ENCODE measurements at places on chromosomes 2 and 18.

- no peak for DNase-seq
These were observed 42.4 kb upstream of the PPM1B start for GRCh38 chr2:44126106-44126797.

DNA sequence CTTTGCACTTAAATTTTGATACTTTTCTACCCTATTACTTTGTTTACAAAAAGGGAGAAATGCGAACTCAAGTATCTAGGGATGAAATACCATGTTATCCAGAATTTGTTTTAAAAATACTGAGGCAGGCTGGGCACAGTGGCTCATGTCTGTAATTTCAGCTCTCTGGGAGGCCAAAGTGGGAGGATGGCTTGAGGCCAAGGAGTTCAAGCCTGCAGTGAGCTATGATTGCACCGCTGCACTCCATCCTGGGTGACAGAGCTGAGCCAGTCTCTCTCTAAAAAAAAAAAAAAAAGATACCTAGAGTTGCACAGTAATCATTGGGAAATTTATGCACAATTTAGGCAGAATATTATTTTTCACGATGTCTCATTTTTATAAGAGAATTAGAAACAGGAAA is 12.4 kb upstream of the VAPA start:
- no peak for DNase-seq

DNA sequence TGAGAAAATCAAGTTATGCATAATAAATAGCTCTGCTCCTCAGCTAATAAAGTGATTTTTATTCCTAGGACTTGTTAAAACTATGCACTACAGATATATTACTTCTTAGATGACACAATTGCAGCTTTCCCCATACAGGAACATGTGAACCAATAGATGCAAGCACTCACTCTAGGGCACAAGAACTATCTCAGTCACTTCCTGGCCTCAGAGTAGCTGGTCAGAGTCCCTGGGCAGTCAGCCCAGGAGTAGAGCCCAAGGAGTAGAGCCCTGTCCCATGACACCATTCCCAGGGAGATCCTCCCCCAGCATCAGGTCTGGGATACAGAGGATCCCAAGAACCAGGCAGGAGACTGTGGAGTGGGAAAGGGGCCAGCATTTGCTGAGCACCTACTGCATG is 2.7 kb downstream of the TNS1 start:
- DNase-seq: peak; percentile 23

GRCh38 chr2:137220438-137220993 is 455.2 kb downstream of the THSD7B start:
- no peak for DNase-seq

- no peak for DNase-seq
These were observed 8.3 kb upstream of the ZC3H15 start for GRCh38 chr2:186477790-186478189.

DNA sequence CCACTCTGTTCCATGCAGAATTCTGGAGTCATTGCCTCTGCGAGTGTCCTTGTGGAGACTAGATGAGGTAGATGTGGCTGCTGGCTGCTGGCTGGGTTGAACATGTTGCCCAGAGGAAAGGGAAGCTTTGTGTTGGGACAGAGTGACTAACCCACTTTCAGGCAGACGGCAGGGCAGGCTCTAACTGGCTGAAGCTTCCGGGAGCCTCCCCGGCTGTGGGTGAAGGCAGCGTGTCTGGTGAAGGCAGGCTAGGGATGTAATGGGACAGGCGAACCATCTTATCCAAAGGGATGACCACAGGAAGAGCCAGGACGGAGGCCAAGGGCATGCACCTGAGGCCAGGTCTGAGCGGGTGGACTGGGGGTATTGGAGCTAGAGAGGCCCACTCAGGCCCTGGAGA is 16.0 kb downstream of the ASPRV1 start:
- no peak for DNase-seq

DNA sequence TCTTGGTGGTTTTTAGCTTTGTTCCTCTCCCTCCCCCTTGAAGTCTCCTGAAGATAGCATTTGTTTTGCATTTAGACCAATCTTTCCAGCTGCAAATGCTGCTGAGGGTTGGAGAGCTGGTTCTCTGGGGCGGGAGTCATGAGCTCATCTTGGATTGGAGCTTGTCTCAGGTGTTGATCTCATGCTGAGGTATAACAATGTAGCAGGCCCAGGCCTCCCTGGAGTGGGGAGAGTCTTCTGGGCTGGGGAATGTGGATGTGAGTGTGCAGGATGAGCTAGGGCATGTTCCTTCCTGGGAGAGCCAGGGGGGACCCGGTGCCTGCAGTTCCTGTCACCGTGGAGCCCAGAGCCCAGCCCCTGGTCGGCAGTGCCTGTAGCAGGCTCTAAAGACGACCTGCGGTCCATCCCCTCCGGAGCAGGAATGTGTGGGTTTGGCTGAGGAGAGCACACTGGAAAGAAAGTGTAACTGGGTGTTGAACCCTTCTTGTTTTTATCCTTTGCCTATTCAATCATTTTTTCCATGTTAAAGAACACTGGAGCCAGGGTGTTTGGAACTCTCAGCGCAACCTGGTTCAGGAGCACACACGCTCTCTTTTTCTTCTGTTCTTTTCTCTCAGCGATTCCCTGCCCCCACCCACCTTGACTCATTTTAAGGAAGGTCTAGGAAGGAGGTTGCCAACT is 2.7 kb downstream of the ZNF532 start:
- DNase-seq: no peak

- no peak for DNase-seq
These were observed 54.5 kb downstream of the DOCK10 start for GRCh38 chr2:224987733-224988132.

DNA sequence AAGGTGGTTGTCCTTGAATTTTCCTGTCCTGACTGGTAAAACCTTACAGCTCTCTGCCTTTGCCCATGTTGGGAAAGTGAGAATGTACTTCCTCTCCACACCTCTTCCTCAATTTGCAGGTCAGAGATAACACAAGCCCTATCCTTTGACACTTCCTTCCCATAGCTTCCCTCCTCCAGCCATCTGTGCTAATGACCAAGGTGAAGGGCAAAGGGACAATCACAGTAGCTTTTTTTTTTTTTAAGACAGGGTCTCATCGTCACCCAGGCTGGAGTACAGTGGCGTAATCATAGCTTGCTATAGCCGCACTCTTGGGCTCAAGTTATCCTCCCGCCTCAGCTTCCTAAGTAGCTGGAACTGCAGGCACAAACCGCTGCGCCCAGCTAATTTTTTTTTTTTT is 24.3 kb upstream of the STPG4 start:
- no peak for DNase-seq

DNA sequence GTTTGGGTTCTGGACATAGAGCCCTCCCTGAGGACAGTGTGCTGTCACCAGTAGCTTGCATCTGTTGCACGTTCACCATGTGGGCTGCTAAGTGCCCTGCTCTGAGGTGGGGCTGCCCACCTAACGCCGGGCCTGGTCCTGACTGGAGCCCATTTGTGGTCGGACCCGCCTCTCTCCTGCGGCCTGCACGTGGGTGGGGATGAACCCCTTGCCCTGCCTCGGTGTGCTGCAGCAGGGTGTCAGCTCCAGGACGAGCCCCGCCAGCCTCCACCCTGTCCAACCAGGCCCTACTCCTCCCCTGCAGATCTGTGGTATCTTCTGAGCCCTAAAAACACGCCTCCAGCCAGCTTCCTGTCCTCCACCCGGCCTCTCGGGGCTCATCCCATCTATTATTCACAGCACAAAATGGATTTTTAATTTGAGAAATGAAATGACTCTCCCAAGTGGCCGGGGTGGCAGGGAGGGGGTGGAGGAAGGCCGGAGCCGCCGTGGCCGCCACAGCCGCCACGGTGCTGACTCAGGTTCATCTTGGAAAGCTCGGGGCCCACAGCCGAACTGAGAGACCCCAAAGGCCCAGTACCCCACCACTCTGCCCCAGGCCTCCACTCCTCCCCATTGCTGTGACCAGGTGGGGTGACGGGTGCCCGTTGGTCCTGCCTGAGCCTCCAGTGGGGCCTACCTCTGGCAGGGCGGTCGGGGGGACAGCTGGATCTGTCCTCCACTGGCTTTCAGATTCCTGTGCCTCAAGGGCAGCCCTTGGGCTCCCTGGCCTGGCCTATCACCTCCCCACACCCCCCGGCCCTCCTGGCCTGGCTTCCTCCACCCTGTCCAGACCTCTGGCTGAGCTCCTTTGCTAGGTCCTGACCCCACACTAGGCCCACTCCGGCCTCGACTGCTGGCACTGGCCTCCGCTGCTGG is 2.8 kb upstream of the ECEL1 start:
- no peak for DNase-seq

Measured in GOT3 (cell line).